Daoy (cell line): ENCODE measurements at places on chromosomes 6 and 20.

- no peak for DNase-seq
These were observed 80.0 kb downstream of the EPB41L2 start for GRCh38 chr6:130982941-130983456.

- no peak for DNase-seq
These were observed 12.2 kb upstream of the PTGIS start for GRCh38 chr20:49579874-49580812.

GRCh38 chr6:1312473-1313367 lies 822 bp downstream of the FOXQ1 start:
- peak; percentile 42 for DNase-seq

GRCh38 chr6:17831135-17831534 lies 124.4 kb upstream of the NUP153 start:
- peak; percentile 39 for DNase-seq

- peak; percentile 15 for DNase-seq
These were observed 650 bp upstream of the CASP8AP2 start for GRCh38 chr6:89828988-89829471.

GRCh38 chr6:166619912-166620311 lies 7.1 kb downstream of the RPS6KA2 start:
- peak; percentile 68 for DNase-seq

DNA sequence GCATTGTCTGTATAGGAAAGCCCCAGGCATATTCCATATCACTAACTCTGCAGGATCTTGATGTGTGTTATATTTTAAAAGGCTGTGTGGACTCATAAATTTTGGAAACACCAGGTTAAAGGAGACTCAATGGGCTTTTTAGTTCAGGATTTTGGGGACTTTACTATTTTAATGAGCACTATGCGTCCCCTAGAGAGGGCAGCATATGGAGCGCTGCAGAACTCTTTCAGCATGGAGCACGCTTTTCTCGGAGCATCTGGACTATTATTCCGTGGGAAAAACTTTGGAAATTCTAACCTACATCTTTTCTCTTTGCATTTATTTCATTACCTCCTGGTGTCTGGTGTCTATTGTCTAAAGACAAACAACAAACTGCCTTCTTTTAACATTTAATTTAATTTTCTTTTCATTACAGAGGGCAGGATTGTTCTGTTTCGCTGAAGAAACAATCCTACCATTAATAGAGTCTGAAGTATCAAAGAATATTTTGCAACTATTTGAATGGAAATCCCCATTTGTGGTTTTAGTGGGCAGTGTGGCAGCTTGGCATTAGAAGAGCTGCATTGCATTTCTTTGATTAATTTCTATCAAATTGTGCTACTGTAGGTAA lies 399.9 kb upstream of the HSF2 start:
- DNase-seq, result no peak

- no peak for DNase-seq
These were observed 86.7 kb upstream of the RIN2 start for GRCh38 chr20:19671374-19671773.

GRCh38 chr6:16625291-16626265 lies 135.7 kb downstream of the ATXN1 start:
- DNase-seq, result no peak

DNA sequence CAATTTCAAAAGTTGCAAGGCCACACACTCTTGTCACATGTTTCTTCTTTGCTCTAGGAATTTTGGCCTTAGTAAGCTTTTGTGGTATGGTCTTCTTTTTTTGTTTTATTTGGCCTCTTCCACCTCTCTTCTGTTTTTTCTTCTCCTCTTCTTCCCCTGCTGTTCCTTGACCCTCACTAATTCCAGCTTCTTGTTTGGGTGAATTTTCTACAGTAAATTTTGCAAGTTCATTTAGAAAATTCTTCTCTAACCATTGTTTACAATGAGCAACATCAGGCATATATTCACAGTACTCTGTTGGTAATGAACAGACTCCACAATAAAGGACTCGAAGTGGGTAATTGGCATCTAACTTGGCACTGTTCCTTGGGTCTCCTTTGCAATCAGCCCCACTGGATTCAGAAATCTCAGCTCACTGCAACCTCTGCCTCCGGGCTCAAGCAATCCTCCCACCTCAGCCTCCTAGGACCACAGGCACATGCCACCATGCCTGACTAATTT lies 5.0 kb downstream of the ASIP start:
- DNase-seq, result no peak

DNA sequence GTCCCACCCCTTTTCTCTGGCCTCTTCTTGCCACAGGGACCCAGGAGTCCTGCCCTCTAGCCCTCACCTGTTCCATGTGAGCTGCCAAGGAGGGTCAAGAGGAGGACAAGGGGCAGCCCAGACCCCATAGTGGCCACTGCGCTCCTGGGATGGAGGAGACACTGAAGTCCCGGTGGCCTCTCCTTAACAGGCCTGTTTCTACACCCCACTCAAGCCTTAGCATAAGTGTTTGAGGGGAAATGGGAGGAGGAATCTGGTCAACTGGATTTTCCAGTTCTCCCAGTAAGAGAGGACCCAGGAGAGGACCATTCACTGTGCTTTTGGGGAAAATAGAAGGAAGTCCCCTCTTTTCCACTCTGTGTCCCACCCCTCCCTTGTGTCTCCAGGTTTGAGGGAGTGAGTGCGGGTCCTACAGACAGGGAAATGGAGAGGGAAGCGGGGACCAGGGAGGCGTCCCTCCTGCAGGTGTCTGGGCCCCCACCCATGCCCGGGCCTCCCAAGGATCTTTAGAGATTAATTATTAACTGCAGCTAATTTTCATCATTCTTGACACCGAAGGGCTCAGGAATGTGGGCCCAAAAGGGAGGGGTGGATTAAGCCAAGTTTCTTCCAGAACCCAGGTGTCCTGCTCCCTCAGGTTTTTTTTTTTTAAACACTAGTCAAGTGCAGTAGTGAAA lies at the start of gene SFTA2:
SFTA2 (minus strand) TSS at position 202 of the 677 bp plus-strand sequence; CDS start at position 128, 74 bp downstream.
- DNase-seq, result no peak

GRCh38 chr20:21781446-21782075 lies 76.1 kb downstream of the PAX1 start:
- peak; percentile 10 for DNase-seq

DNA sequence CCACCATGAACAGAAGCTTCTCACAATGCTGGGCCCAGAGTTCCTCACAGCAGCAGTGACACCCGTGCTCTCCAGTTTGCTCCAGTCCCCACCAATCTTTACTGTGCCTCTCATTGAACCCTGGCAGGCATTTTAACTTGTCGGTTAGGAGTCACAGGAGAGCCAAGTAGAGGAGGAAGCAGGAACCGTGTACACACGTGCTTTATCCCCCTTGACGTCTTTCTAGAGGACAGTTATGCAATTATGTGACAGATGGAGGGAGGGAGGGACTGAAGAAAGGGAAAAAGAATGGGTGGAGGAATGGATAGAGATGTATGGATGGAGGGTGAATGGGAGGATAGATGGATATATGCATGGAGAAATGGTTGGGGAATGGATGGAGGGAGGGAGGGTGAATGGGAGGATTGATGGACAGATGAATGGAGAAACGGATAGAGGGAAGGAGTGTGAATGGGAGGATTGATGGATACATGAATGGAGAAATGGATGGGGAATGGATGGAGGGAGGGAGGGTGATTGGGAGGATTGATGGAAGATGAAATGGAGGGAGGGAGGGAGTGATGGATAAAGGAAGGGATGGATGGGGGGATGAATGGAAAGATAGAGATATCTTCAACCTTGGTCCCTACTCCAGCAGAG lies 26.0 kb downstream of the RBM38 start:
- no peak for DNase-seq

DNA sequence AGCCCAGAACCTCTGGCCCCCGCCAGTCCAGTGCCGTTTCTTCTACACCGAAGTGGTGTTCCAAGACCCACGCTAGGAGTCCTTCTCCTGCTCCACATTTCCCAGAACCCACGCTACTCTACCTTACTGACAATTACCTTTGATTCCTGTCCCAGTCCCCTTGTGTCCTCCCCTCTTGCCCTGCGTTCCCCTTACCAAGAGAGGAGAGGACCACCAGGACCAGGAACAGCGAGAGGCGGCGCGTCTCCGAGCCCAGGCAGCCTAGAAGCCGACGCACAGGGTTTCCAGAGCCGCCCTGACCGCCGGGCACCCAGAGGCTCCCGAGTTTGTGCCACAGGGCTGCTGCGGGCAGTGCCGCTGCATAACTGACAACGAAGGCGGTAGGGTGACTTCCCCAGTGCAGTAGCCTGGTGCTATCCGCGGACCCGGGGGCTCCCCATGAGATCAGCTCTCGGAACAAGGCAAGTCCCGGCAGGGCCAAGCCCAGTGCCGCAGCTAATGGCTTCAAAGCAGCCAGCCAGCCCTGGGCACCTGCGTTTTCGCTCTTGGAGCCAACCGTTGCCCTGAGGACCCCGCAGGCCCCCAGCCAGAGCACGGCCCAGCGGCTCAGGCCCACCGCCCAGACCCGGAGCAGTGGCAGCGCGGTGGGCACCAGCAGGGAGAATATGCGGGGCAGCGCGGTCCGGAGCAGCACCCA lies 512 bp downstream of the TAP1 start:
- DNase-seq, result peak; percentile 58

- no peak for DNase-seq
These were observed 37.1 kb downstream of the AFG1L start for GRCh38 chr6:108331982-108332381.

DNA sequence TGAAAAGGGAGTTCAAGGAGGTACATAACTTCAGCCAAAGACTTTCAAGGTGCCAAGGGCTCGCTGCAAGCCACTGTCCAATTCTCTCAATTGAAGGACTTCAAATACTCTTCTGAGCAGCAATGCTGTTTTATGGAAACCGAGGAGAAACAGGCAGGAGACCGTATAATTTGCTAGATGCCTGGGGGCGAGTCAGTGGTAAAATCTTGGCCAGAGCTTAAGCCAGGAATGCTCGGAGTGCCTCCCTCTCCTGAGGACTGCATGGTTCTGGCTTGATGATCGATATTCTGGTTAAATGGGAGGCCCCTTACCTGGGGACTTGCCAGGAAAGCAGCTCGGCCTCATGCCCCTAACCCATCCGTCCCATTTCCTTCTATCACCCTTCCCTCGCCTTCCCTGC lies 35.8 kb upstream of the NOP56 start:
- no peak for DNase-seq

- DNase-seq, result peak; percentile 82
These were observed 12.7 kb downstream of the SPDEF start for GRCh38 chr6:34543421-34543820.

GRCh38 chr20:63178889-63179686 lies 36.8 kb downstream of the YTHDF1 start:
- DNase-seq, result peak; percentile 53

DNA sequence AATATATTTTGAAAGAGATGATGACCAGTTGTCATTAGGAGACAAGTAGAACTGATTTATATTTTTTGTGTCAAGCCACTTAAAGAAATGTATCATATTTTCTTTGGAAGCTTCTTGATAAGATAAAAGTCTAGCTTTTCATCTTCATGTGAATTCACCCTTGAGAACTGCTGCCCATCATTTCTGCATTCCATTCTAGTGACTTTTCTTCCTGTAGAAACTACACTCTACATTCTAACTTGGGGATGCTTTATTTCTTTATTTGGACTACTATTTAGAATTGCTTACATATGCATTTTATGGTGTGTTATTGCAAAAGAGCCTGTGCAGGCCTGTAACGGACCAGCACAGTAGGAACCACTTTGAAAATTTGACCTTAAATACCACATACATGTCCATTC lies 335.0 kb upstream of the KCNQ5 start:
- peak; percentile 45 for DNase-seq

DNA sequence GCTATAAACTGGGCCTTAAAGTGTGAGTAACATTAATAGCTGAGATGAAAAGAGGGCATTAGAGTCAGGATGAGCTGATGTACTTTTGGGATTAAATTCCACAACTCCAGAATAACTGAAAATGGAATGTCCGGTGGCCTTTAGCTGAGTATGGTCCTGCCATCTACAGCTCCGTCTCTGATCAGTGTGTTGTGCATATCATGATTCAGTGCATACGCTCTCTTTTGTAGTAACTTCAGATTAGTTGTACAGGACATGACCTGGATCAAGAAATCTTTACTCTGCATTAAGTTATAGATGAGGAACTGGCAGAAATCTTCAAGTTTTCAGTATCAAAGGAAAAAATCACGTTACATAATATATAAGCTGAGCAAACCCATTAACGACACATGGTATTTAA lies 92.4 kb downstream of the MTFR2 start:
- no peak for DNase-seq
